ENCODE measurements at places on chromosomes 1 and 21.

DNA sequence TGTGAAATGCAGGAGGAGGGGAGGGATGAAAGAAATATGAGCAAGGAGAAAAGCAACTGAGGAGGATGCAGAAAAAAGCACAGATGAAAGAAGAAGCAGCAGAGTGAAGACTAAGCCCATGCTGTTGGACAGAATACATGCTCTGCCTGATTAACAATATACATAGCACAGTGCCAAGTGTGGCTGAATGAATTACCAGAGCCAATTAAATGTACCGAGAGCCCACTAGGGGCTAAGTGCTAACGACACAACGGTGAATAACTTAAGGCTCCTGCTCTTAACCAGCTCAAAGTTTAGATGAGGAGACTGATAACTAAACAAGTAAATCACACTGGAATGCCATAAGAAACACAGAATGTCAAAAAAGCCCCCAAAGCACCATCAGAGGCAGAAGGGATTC is 15.6 kb downstream of the CADM3 start:
- no peak for DNase-seq

- DNase-seq, result no peak
Observed at GRCh38 chr1:188642704-188643103, 1814.0 kb downstream of the PLA2G4A start.

- no peak for DNase-seq
Observed at GRCh38 chr1:100101564-100101963, 31.2 kb downstream of the SASS6 start.

GRCh38 chr1:9152535-9152934 is 23.6 kb upstream of the GPR157 start:
- no peak for DNase-seq

- DNase-seq, result no peak
Observed at GRCh38 chr1:185500001-185500626, 183.1 kb upstream of the IVNS1ABP start.

DNA sequence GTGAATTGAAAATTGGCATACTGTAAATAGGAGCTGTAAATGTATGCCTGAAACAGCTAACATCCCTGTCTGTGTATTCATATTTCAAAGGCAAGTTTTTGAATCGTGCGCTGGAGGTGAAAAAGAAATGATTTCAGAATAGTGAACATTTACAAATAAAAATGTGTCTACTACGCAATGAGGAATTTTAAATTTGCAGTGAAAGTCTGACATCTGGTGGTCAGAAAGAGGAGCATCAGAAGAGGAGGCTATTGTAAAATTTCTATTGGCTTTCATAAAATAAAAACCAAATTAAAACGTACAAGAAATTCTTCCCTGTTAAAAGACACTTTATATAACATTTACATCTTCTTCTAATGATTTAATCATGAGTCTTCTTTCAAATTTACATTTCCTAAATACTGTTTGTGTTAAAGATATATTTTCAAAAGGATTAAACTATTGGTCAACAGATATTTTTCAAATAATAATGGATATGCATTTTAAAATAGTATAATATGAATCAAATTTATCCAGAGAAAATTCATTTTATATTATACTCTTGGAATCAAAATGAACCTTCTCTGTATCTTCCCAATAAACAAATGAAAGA is 113.7 kb upstream of the RRP15 start:
- DNase-seq, result peak; percentile 69

DNA sequence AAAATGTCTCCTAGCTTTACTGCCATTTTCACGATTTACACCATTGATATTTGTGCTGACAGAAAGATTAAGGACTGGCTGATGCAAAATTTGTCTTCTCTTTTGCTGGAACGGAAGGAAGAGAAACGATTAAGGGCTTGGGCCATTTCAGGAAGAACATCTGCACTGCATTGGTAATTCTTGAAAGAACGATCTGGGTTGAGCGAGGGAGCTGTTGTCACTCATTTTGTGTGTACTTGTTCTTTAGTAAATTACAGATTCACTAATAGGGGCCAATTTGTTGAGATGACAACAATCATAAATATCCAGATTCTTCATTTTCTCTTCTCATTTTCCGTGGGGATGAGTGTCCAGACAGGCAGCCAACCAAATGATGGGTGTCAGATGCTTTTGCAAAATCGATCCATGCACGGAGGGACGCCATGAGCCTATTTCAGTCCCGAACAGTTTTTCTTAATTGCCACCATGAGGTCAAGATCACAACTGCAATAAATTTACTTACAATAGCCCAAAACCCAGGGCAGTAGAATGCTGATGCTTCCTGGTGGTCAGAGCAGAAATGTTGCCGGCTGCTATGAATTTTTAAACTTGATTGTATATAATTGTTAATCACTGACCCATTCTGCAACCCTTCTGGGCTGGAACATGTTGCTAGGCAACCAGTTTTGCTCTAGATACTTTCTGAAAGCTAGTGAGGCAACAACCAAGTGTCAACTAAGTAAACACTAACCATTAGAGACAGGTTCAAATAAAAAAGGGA is 132.4 kb upstream of the TIAM1 start:
- DNase-seq, result no peak

DNA sequence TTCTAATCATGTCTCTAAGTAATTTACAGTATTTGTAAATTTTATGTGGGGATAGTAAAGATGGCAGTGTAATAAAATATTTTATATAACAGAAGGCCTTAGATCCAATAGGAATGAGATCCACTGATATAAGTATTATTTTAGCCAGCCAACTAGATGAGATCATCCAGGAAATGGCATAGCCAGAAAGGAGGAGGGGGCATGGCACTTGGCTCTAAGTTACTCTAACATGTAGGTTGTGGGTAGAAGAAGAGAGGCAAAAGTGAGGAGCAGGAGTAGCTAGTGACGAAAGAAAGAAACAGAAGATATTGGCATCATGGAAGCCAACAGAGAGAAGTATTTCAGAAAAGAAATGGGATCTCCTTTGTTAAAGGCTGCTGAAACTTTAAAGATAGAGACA is 426.1 kb downstream of the PTPRC start:
- no peak for DNase-seq

DNA sequence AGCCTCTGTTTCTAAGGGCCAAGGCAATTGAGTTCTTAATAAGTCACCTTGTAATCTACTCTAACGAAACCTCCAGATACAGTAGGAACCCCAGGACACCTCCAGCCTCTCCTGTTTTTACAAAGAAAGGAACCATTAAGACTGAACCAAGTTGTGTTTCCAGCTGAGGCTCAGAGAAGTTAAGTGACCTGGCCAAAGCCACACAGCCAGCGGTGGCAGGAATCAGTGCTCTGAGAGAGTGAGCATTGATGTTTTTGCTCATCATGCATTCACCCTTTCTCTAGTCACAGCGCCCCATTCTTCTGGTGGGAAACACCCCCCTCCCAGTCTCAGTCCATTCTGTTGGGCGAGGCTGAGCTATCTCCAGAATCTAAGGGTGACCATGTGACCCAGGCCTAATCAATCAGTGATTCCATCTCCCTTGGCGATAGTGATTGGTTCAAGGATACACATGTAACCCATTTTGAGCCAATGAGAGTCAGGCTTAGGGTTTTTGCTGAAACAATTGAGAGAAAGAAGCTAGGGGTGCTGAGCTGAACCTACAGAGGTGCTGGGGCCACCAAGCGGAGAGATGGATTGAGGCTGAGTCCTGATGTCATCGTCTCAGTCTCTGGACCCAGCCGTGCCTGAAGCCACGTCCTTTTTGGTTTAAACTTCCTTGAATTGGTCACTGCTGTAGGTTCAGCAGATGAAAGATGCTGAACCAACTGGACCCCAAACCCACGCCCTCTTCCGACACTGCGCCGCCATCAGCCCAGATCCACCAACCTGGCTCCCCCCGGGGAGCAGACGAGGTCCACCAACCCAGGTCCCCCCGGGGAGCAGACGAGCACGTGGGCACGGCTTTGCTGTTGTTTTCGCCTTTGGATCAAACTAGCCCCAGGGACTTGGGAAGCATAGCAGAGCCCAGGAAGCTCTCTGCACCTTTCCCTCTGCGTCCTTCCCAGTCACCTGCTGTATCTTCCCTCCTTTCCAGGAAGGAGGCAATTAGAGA is 28.0 kb upstream of the RERE start:
- DNase-seq, result no peak

- no peak for DNase-seq
Observed at GRCh38 chr1:102050556-102050955, 53.8 kb upstream of the OLFM3 start.

DNA sequence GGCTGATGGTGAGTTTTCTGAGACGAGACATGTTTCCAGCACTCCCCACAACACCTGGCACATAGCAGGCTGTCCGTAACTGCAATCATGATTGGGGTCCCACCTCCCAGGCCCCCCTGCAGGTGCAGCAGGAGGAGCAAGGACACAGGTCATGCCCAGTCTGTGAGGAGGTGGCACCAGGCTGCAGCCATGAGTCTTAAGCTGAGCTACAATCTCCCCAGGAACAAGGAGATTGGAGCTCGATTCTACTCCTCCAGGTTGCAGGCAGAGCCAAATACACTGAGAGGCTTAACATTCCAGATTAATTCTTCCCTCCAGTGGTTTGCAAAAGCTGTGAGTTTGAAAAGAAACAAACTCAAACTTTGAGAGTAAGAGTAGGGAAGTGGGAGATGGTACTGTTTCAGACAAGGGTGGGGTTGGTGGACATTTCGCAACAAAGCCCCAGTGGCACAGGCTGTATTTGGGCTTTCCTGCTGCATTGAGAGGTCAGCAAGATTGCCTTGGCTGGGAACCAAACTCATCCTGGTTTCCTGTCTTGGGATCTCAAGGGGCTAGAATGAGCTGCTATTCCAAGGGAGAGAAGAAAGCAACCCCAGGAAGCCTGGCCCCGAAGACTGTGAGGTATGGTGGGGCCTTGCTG is 64.8 kb upstream of the GALNT2 start:
- DNase-seq, result no peak

DNA sequence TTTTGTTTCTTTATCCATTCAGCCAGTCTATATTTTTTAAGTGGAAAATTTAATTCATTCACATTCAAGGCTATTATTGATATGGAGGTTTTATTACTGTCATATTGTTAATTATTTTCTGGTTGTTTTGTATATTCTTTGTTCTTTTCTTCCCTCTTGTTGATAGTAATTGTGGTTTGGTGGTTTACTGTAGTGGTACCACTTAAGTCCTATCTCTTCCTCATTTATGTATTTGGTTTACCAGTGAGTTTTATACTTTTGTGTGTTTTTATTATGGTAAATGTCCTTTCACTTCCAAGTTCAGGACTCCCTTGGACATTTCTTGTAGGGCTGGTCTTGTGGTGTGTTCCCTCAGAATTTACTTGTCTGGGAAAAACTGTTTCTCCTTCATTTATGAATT is 28.1 kb upstream of the PM20D1 start:
- no peak for DNase-seq

DNA sequence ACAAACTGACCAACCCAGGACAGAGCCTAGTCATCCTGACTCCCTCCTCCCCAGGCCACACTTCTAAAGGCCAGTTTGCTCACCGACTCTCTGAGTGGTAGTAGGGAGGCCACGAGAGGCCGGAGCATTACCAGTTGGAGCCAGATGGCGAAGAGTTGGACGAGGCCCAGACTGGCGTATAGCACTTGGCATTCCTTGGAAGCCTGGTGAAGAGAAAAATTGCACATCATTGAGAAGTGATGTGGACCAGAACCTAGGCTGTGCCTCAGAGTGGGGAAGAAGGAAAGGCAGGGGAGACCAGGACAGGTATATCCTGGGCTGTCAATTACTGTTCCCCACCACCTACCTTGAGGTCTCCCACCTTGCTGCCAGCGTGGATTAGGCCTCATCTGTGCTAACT is 12.2 kb downstream of the PABPC4 start:
- DNase-seq, result no peak

DNA sequence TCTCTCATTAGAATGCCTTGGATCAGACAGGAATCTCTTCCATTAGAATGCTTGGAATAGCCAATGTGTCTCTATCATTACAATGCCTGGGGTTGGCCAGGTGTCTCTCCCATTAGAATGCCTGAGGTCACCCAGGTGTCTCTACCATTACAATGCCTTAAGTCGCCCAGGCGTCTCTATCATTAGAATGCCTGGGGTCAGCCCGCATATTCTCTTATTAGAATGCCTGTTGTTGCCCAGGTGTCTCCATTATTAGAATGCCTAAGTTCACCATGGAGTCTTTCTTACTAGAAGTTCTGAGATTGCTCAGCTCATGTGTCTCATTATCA is 60.2 kb downstream of the RNF187 start:
- no peak for DNase-seq

DNA sequence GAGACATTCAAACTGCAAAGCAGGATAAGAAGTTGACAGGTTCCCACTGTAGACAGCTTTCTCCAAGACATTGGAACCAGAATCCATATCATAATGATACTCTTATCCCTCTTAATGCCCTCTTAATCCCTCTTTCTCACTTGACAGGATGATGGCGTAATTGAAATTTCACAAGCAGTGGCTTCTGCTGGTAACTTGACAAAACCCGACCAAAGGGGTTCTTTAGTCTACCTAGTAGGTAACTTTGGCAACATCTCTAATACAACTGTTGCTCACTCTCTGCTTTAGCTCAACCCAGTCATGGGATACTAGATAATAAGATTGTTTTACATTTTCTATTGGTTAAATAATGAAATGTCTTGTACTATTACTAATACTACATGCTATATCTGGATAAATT is 34.7 kb downstream of the S100A10 start:
- no peak for DNase-seq

GRCh38 chr1:150995460-150995859 is 11.2 kb downstream of the MINDY1 start:
- DNase-seq, result peak; percentile 11

GRCh38 chr21:45938811-45939520 is 42.6 kb upstream of the COL6A1 start:
- DNase-seq, result no peak

- no peak for DNase-seq
Observed at GRCh38 chr1:8112611-8113261, 86.6 kb upstream of the ERRFI1 start.
